ENCODE measurements at places on chromosomes 4 and X. TPM values are rescaled to one million over a fixed set of nuclear protein-coding genes. Genes with fewer than 3 reads are reported as not detected.

GRCh38 chr4:145898926-145899531, 39.6 kb downstream of the ZNF827 start:
- no peak for ATAC-seq

- no peak for ATAC-seq
These were observed 22.3 kb upstream of the AASDH start for GRCh38 chr4:56409511-56410090.

GRCh38 chrX:39472161-39472560, 625.6 kb downstream of the BCOR start:
- ATAC-seq, result no peak

- no peak for ATAC-seq
These were observed 413.2 kb downstream of the PPARGC1A start for GRCh38 chr4:23476515-23477090.

EMCN gene
- total RNA-seq, result 4.7 TPM

- no peak for ATAC-seq
These were observed 49.7 kb upstream of the IGFBP7 start for GRCh38 chr4:57159866-57160265.

DNA sequence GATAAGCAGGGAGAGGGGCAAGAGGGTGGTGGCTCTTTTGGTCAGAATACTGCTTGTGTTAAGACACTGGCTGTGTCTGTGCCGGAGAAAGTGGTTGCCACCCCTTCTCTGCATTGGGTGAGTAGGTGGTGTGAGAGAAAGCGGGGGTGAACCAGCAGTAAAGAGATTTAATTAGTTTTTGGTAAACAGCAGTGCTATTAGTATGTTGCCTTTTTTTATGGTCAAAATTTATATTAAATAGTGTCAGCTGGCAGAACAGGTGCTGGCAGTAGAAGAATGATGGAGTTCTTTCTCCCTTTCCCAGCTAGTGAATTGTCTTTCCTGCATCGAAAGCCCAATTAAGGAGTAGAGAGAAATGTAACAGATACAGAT, 181.6 kb downstream of the LARP7 start:
- ATAC-seq, result no peak

Data from esophagus mucosa (tissue), 1 donor.